AG04450 (cell line): ENCODE measurements at places on chromosomes 6 and 20.

GRCh38 chr6:24064106-24064505 lies 61.9 kb upstream of the NRSN1 start:
- DNase-seq: no peak

- no peak for DNase-seq
Measured at GRCh38 chr6:39268721-39269120, 39.4 kb upstream of the KCNK5 start.

- no peak for DNase-seq
Measured at GRCh38 chr6:109922851-109923250, 55.3 kb upstream of the GPR6 start.

DNA sequence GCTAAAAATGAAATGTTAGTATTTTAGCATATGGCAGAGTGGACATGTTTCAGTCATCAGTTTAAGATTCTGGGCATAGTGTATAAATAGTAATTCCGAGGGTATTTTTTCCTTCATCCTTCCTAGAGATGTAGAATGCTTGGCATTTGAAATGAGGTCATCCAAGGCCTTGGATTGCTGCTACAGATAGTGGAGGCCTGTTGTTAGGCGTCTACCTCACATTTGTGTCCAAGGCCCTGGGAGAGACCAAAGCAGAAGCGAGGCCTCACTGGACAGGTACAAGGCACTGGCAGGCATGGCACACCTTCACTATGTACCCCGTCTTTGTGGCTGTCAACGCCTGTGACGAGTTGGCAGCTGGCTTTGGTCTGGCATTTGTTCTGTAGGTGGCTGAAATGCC lies 58.0 kb downstream of the DTD1 start:
- DNase-seq: no peak

DNA sequence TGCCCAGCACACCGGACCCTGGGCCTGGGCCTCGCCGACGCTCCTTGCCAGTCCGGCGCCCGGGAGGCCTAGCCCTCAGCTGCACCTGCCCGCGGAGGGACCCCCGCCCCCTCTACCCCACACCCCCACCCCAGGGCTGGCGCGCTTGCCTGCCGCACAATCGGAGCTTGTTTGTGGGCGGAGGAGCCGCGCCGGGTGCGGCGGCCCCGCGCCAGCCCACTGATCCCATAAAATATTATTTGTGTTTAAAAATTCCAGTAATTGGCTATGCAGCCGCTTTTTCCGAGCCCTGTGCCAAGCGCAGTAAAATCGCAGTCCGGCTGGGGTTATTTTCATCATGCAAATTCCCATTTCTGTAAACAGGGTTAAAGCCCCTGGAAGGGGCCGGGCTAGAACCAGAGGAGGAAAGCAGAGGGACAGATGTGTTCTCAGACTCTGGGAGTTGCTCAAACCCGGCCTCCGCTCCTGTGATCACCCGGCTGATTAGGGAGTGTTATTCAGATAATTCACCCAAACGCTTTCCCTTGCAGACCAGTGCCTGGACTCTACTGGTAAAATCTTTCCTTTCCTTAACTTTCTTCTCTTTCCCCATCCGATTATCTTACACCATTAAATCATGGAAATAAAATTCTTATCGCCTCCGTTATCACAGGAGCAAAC lies 93.1 kb downstream of the NCR2 start:
- DNase-seq: no peak

- DNase-seq: no peak
Measured at GRCh38 chr6:145656128-145656527, 79.2 kb downstream of the EPM2A start.

GRCh38 chr6:90062667-90063066 lies 168.4 kb downstream of the GJA10 start:
- no peak for DNase-seq

DNA sequence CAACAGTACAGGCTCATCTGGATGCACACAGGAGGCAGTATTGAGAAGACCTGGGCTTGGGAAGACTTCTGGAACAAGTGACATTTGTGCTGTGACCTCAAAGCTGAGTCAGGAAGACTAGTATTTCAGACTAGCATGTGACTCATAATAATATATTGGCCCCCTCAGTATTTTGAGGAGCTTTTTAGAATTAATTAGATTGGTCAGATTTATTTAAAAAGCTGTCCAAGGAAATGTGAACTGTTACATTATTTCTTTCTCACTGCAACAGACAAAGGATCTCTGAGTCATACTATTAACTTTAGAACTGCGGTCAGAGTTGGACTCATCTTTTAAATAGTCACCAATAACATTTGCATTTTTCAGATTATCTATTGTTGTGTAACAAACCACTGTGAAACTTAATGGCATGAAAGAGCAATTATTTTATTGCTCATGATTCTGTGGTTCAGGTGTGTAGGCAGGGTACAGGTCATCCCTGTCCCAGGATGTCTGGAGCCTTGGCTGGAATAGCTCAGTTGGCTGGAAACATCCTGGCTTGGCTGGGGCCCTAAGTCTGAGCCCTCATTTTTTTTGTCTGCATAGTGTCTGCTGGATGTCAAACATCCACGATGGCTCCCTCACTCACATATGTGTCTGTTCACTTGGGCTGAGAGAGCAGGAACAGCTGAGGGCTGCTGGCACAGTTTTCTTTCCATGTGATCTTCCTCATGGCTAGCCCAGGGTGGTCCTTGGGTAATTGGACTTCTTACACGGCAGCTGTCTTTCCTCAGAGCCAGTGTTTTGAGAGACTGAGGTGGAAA lies 46.9 kb downstream of the MAP3K4 start:
- DNase-seq: peak; percentile 70

GRCh38 chr6:161410736-161411135 lies 136.9 kb upstream of the AGPAT4 start:
- DNase-seq: no peak

DNA sequence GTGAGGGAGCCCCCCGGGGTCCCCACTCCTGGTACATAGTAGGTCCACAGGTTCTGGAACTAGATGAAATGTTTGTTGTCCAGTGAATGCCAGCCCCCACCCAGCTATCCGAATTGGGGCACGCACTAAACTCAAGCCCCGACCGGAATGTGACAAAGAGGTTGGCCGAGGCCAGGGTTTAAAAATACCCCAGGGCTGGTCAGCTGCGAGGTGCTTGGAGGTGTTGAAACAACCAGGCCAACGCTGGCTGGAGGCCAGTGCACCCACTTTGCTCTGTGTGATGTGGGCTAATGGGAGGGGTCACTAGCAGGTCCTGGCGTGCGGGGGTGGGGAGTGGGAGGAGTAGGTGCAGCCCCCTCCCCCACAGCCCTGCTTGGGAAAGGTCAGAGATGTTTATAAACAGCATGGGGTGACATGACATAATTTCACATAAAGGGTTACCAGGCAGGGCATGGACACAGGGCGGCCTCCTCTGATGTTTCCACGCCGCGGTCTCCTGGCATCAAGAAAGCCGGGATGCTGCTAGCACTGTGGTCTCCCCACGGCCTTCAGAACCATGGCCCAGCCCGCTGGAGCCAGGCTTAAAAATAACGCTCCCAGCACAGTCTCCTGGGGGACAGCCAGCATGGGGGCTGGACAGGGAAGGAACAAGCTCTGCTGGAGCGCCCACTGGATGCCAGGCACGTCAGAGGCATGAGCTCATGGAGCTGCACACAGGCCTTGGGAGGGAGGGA lies 111.2 kb upstream of the PTPN1 start:
- DNase-seq: no peak

DNA sequence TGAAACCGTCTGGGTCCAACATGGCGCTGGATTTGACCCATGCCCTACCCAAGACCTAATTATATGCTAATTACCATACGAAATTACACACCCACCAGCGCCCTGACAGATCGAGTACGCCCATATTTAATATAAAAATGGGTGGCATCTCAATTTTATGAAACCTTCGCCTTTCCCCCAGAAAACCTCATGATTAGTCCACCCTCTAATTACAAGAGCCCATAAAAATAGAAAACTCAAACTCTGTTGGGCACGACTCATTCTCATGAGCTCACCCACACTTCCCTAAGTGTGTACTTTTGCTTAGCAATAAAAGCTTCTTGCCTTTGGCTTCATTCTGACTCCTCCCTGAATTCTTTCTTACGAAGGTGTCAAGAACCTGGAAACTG lies 136.4 kb downstream of the OR2B2 start:
- no peak for DNase-seq

GRCh38 chr6:37407948-37408347 lies 25.1 kb upstream of the CMTR1 start:
- no peak for DNase-seq

GRCh38 chr6:149231778-149232177 lies 85.7 kb upstream of the TAB2 start:
- no peak for DNase-seq

GRCh38 chr6:162819284-162819683 lies 91.5 kb downstream of the PACRG start:
- DNase-seq: no peak

DNA sequence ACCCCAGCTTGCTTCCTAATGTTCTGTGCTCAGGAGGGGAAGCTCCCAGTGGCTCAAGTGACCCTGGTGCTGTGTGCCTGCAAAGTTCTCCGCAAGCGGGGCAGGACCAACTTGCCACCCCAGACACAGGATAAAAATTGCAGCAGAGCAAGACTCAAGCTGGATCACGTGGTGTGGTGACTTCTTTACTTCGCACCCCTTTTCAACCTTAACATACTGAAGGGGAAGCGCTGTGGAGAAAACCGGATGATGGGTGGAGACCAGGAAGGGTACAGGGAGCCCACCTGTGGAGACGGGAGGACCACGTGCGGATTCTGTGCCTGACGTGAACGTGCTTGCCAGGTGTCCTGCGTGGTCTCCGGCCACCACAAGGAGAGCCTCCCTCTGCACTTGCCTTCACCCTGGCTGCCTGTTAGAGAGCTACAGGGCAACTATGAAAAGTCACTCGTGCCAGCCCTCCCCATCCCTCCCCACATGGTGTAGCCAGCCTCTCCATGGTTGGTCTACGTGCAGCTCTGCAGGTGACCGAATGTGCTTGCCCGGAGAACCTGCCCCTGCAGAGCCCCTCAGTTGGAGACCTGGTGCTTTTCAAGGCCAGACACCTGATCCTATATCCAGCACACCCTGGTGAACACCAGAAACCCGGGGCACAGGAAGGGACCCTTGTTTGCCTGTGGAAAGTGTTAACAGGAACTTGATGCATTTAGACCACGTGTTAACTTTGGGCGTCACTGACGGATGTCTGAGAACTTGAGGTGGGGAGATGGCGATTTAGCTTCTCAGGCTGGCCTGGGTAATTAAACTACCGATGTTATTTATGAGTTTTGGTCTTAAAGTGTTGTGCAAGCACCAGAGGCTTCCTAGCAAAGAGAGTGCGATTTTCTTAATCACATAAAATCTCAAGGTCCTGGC lies 23.9 kb upstream of the DACT2 start:
- no peak for DNase-seq

DNA sequence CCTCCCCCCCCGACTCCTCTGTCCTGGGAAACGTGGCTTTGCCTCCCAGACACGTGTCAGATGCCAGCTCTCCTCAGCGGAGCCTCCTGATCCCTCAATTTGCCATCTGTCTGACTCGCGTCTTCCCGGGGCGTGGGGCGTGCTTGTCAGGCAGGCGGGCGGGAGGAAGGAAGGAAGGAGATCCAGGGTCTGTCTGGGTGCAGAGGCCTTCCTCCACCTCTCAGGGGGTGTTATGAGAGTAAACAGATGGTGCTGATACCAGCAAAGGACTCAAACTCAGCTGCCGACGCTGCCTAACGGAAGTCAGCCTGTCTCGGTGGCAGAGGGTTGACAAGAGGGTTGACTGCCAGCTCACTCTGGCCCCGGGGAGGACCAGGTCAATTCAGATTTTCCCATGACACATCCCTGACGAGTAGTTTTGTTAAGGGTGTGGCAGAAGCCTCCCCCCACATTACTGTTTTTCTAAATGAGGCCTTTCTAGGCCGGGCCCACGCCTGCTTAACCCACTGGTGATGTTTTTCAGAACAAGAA lies 17.0 kb downstream of the UQCC2 start:
- DNase-seq: no peak

DNA sequence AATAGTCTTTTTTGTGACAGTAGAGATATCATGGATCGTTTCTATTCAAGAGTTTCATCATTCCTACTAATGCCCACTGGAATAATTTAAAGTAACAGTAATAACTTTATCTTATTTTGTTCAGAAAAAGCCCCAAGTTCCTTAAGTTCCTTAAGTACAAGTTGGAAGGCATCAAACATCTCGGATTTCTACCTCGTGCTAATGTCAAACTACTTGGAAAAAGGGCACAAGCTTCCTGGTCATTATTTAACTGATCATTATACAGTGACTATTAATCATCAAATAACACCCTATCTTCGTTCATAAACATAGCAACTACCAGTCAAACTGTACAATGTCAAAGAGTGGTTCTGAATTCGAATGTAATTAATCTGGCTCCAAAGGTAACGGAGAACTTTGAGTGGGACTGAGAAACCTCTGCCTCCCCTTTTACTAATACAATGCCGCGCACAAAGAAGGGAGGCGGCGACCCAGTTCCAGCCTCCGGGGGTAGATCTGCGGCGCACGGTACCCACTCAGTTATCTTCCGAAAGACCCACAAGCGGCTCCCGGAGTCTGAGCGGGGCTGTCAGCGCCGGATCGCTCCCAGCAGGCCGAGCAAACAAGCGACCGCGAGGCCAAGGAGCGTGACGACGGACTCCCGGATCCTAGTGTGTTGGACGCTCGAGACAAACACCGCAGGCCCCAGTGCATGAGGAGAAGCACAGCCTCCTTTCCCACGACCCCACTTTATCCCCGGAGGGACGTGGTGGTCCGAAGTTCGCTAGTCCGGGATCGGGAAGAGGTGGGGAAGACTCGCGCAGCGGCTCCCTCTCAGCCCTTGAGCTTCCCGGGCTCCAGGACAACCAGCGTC lies 716 bp downstream of the SHPRH start:
- DNase-seq: no peak

- DNase-seq: peak; percentile 29
Measured at GRCh38 chr6:53862662-53863462, 68.1 kb downstream of the LRRC1 start.

DNA sequence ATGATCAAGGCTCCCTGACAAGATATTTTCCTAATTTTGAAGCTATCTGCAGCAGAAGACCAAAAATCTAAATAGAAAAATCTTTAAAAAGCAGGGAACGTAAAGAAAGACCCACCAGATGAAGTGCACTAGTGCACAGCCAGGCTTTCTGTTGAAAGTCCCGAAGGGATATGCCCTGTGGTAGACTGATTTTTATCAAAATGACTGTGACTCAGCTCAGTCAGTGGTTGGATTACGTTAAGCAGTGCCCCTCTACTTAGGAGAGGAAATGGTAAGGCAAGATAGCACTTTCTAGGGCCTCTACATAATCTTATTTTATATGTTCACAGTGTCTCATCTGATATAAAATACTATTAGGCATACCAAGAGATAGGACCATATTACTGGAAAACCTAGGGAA lies 123.4 kb upstream of the RAB32 start:
- DNase-seq: no peak

DNA sequence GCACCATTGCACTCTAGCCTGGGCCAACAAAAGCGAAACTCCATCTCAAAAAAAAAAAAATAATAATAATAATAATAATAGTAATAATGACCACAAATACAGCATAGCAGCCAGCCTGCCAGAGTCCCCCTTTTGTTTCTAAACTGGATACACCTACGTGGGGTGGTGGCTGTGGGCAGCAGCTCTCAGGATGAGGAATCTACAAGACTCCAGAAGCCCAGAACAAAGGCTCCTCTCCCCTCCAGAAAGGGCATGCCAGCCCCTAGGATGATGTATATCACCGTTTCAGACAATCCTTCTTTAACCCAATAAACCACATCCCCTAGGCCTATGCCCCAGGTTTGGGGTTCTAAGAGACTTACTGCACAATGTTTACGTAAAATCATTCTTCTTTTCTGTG lies 155.9 kb downstream of the QRSL1 start:
- DNase-seq: no peak

- DNase-seq: no peak
Measured at GRCh38 chr20:1671891-1672669, 14.5 kb upstream of the SIRPG start.

GRCh38 chr20:1971893-1972586 lies 21.8 kb downstream of the PDYN start:
- no peak for DNase-seq

GRCh38 chr20:1469306-1469905 lies 2.8 kb upstream of the NSFL1C start:
- no peak for DNase-seq
